Effector memory CD4-positive, alpha-beta T cell (primary cell): ENCODE measurements at places on chromosomes 11 and 22.

- no peak for DNase-seq
These were observed 16.2 kb downstream of the OR5D16 start for GRCh38 chr11:55854704-55855103.

- no peak for DNase-seq
These were observed 17.1 kb downstream of the PATZ1 start for GRCh38 chr22:31329029-31329428.

DNA sequence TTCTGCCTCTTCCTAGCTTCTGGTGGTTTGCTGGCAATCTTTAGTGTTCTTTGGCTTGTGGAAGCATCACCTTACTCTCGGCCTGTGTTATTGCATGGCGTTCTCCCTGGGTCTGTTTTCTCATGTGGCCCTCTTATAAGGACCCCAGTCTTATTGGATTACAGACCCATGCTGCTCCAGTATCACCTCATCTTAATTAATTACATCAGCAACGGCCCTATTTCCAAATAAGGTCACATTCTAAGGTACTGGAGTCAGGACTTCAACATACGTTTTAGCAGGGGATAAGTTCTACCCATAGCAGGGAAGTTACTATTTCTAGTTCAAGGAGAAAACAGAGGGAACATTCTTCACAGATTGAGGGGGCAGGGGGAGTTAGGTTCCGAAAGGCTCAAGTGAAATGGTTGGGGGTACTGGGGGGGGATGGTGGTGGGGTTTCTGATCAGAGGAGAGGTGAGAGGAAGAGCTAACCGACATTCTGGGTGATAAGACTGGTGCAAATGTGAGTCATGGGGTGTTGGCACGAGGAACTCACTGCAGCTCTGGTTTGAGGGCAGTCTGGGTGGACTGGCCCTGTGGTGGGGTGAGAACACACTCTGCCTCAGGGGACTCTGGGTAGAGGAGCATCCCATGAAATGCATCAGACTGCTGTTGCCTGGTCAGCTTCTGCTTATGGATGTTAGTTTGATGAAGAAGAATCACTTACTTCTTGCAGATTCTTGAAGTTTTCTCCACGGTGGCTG, 51.5 kb upstream of the ZBED5 start:
- no peak for DNase-seq

GRCh38 chr22:24843048-24843447, 37.0 kb downstream of the SGSM1 start:
- DNase-seq = no peak

DNA sequence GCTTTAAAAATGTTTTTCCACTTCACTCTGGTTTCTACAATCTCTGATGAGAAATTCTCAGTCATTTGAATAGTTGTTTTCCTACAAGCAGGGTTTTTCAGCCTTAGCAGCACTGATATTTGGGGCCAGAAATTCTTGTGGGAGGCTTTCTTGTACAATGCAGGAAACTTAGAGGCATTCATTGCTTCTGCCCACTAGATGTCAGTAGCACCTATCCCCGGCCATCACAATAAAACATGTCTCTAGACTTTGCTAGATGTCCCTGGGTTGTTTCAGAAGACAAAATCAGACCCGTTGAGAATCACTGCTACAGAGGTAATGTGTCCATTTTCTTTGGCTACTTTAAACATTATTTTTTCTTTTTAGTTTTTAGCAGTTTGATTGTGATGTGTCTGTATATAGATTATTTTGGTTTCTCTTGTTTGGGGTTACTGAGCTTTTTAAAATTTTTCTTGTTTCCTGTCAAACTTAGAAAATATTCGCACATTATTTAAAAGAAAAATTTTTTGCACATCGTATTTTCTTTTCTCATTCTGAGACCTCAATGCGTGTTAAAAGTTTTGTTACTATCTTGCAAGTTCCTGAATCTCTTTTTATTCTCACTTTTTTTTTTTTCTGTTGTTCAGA, 60.8 kb upstream of the CCDC179 start:
- no peak for DNase-seq

DNA sequence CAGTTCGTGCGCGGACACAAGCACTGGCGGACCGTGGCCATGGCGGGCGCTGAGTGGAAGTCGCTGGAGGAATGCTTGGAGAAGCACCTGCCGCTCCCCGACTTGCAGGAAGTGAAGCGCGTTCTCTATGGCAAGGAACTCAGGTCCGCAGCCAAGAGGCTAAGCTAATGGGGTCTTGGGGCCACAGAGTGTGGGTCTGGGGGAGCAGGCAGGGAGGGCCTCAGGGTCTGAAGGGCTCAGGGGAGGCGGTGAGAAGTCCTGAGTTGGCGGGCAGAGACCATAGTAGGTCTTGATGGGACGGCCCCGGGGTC, 188 bp downstream of the UPB1 start:
- DNase-seq = no peak

GRCh38 chr11:110250168-110250567, 46.2 kb downstream of the RDX start:
- DNase-seq = no peak

- DNase-seq = peak; percentile 67
These were observed 703 bp downstream of the POGLUT3 start for GRCh38 chr11:108497317-108498045.

- DNase-seq = no peak
These were observed 63.5 kb downstream of the CEP164 start for GRCh38 chr11:117391181-117391580.

- no peak for DNase-seq
These were observed 6.9 kb downstream of the SLC39A13 start for GRCh38 chr11:47415091-47415854.

DNA sequence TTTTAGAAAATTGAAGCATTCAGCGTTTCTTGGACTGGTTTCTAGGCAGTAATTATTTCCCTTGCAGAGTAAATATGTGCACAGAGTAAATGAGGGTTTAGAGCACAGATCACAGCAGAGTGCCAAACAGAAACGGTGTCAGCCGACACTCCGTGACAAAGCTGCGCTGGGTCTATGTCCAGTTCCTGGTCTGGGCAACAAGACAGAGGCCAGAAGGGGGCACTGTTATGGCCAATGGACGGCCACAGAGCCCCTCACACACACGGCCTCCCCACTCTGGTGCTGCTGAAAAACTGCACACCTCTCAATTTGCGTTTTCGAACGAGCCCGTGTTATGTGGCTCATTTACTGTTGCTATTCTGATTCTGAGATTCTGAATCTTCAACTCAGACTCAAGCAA, 180.7 kb downstream of the MPPED1 start:
- no peak for DNase-seq

DNA sequence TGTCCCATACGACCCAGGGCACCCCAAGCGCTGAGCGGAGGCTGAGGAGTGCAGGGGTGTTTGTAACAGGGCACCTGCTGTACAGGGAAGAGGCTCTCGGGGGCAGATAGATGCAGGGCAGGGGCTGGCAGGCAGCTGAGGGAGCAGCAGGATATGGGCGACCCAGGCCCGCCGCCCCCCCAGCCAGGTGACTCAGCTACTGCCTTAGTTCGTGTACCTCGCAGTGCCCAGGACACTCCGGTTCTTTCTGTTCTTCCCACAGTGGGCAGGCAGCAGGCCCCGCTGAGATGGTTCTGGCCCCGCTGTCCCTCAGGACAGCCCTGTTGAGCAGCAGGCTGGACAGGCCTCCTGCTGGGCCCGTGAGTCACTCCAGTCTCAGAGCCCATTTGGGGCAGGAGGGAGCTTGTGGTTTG, 16.2 kb downstream of the PHLDA2 start:
- DNase-seq = no peak

DNA sequence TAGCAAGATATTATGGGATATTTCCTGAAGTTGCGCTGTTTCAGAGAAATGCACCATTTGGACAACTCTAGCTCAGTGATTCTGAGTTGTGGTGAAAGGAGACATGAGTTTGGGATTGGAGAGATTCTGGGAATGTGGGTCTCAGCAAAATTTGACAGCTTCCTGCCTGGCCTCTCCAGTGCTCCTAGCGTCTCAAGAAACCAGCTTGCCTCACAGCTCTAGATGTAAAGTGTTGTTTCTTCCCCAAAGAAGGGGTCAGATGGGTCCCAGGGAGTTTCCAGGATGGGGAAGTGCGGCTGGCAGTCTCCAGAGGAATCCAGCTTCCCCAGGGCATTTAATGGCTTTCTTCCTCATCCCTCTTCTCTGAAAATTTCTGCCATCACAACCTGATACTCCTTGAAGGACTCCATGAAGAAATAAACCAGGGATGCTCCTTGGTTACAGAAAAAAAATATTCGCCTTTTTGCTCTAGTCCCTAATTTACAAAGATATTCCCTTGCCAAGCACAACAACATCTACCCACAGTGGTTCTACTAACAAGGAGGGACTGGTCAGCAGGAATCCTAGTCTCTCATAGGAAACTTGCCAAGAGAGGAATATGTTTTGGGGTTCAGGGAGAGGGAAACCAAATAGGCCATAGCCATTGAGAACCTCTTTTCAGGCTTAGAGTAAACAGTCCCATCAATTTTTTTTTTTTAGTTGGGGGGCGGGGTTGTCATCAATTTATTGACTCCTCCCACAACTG, 185.4 kb upstream of the E2F8 start:
- DNase-seq = no peak

- no peak for DNase-seq
These were observed 124.4 kb downstream of the ETS1 start for GRCh38 chr11:128462922-128463321.

DNA sequence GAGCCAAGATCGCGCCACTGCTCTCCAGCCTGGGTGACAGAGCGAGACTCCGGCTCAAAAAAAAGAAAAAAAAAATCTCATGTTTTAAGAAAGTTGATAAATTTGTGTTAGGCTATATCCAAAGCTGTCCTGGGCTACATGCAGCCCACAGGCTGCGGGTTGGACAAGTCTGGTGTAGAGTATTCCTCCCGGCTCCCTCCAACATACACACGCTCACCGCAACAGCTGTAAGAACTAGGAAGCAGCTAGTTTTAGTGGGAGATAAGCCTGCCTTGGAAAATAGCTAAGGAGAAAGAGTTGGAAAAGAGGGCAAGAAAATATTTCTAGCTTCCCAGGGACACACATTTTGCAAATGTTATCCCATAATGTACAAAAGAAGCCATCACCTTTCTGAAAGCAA, 46.6 kb downstream of the CELF1 start:
- DNase-seq = no peak

- DNase-seq = no peak
These were observed 43.6 kb downstream of the MAPK1 start for GRCh38 chr22:21823740-21824444.

- no peak for DNase-seq
These were observed 14.3 kb upstream of the SREBF2 start for GRCh38 chr22:41818596-41818995.

GRCh38 chr11:118673361-118674081, 5.9 kb downstream of the TREH start:
- no peak for DNase-seq

DNA sequence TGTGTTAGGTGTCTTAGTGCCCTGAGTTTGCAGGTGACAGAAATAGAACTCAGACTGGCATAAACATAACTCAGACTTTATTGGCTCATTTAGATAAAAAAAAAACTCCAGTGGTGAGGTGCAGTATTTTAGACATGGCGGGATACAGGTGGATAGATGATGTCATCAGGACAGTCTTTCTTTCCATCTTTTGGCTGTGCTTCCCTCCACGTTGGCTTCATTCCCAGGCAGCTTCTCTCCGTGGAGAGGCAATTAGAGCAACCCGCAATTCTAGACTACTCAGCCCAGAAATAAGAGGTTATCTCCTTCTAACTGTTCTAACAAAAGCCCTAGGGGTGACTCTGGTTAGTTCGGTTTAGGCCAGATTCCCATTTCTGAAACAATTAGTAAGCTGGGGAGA, 40.5 kb downstream of the NCAM1 start:
- no peak for DNase-seq

- no peak for DNase-seq
These were observed 15.2 kb upstream of the NUP160 start for GRCh38 chr11:47863189-47863897.

DNA sequence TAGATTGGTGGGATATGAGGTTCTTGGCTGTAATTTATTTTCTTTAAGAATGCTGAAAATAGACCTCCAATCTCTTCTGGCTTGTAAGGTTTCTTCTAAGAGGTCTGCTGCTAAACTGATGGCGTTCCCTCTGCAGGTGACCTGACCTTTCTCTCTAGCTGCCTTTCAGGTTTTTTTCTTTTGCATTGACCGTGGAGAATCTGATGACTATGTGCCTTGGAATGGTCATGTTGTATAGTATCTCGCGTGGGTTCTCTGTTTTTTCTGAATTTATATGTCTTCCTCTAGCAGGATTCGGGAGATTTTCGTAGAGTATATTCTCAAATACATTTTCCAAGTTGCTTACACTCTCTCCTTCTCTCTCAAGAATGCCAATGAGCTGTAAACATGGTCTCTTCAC, 122.2 kb downstream of the DDX10 start:
- DNase-seq = no peak

GRCh38 chr22:49373801-49374226, 453.9 kb downstream of the BRD1 start:
- no peak for DNase-seq

DNA sequence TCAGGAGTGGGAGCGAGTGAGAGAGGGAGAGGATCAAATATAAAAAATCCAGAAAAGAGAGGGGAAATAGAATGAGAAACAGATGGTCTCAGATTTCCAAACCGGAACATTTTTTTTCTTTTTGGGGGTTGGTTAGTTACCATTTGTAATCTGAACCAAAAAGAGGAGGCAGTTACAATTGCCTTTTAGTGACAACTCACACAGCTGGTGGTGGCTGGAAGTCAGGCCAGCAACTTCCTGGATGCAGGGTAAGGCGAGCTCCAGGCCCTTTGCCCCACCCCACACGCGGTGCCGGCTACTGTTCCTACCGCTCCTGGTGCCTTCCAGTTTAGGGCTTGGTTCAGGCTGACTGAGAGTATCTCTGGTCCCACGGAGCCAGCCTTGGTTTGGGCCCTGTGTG, 21.0 kb upstream of the UBASH3B start:
- DNase-seq = no peak

DNA sequence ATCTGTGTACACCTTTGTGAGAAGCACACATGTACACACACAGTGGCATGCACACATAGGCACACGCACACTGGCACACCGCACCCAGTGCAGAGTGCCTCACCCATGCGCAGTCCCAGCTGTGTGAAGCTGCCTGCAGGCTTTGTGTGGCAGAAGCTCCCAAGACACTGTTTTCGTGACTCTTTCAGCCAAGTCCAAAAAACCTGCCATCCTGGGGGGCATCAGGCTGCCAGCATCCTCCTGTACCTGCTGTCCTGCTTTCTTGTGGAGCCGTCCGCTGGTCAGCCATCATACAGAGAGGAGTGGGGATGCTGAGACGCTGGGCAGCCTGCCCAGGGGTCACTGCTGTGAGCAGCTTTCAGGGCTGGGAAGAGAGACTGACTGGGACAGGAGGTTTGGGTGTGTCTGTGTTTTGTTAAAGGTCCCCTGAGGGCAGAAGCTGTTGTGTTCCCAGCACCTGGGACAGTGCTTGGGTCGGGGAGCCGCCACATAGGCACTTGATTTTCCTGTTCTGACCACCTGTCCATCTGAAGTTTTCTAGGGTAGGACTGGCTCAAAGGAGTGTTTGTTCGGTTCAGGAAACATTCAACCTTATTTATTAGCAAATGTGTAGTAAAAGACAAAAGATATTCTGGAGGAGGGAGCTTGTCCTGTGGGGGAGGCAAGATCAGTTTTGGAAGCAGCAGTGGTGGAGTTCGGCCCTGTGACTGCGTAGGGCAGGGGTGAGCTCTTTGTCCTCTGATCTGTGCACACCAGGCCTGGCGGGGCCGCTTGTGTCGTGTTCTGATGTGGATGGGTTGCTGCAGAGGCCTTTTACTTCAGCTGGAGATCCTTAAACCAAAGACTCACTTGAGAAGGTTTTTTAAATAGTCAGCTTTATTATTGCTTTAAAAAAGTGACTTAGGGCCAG, 29.7 kb downstream of the AP2A2 start:
- no peak for DNase-seq
